Fibroblast of villous mesenchyme (primary cell): ENCODE measurements at places on chromosomes 16 and 17. TPM values are rescaled to one million over a fixed set of nuclear protein-coding genes. Genes with fewer than 3 reads are reported as not detected.

Gene CDIPT
- total RNA-seq = 60.9 and 84.6 TPM in 2 replicates

Gene DPEP1
- not detected in 2 replicates for total RNA-seq

Gene HLF
- not detected in 2 replicates for total RNA-seq

Gene TBX4
- not detected in 2 replicates for total RNA-seq

Gene AKAP1
- total RNA-seq = 15.1 and 18.1 TPM in 2 replicates

Gene SLC47A2
- total RNA-seq = not detected in 2 replicates

Gene CDH13
- total RNA-seq = 47.5 and 72.2 TPM in 2 replicates

Gene ATXN2L
- 51.4 and 60.2 TPM in 2 replicates for total RNA-seq

Gene CCL11
- not detected in 2 replicates for total RNA-seq

Gene AGRP
- total RNA-seq = not detected in 2 replicates

Gene KCNJ18
- total RNA-seq = not detected in 2 replicates

Gene FAM20A
- total RNA-seq = 0.97 and 2.2 TPM in 2 replicates

Gene FBRS
- total RNA-seq = 30.2 and 30.3 TPM in 2 replicates

Gene TMEM238L
- not detected in 2 replicates for total RNA-seq

Gene ANKFN1
- total RNA-seq = under 0.01 TPM in 2 replicates

Gene SLX4
- total RNA-seq = 7.1 and 7.3 TPM in 2 replicates

Gene EFNB3
- total RNA-seq = 0.32 and 0.43 TPM in 2 replicates

Gene GSE1
- 48.4 and 53.1 TPM in 2 replicates for total RNA-seq

Gene CCL14
- not detected in 2 replicates for total RNA-seq

Gene COPZ2
- 61.3 and 75.7 TPM in 2 replicates for total RNA-seq

Gene ABCA10
- 0.43 and 0.64 TPM in 2 replicates for total RNA-seq

Gene CPSF4L
- total RNA-seq = not detected in 2 replicates

Gene SGSH
- total RNA-seq = 12.1 and 15.5 TPM in 2 replicates

Gene NAGS
- total RNA-seq = 0.43 and 0.64 TPM in 2 replicates
